Liver (tissue), 10 donors: ENCODE measurements at places on chromosomes 1 and 21. TPM values are rescaled to one million over a fixed set of nuclear protein-coding genes. Genes with fewer than 3 reads are reported as not detected.
A peak's percentile ranks its signal among the peaks of the same experiment; 100 is the strongest.

- peak; percentile 28 for DNase-seq
Measured at GRCh38 chr21:41970751-41971653, 17.2 kb upstream of the C2CD2 start.

GRCh38 chr1:172134087-172134731 is 286.3 kb upstream of the C1orf105 start:
- DNase-seq, result no peak

- no peak for DNase-seq
Measured at GRCh38 chr1:10836726-10837125, 40.3 kb upstream of the CASZ1 start.

- no peak for DNase-seq
Measured at GRCh38 chr1:117130526-117130925, 9.0 kb upstream of the TRIM45 start.

DNA sequence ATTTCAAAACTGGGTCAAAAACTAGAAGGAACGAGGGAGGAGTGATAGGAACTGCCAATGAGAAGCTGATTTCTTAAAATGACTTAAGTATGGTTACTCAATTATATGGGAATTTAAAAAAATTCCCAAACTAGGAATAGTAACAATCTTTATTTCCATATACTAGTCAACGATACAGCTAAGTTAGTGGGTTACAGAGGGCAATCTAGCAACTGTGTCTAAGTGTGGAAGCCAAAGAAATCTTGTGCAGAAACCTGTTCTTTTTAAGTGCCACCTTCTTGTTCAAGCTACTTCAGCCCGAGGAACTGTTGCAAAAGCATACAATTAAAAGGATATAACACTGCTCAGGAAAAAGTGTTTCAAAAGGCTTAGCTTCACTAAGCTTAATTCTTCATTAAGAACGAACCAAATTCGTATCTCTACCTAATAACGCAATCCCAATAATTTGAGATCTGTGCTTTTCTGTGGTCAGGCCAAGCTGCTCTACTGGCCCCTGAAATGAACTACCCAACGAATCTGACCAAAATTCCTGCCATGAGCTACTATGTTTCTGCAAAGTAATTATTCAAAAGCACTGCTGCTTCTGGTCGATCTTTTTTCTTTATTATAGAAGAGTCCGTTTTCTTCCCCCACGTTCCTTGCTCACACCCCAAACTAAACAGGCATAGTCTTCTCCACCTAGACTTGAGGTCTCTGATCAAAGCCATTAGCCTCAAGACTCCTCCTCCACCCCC is 1.8 kb downstream of the USP24 start:
- DNase-seq, result no peak

- DNase-seq, result peak; percentile 58
Measured at GRCh38 chr1:112704934-112705627, 1.8 kb downstream of the RHOC start.

DNA sequence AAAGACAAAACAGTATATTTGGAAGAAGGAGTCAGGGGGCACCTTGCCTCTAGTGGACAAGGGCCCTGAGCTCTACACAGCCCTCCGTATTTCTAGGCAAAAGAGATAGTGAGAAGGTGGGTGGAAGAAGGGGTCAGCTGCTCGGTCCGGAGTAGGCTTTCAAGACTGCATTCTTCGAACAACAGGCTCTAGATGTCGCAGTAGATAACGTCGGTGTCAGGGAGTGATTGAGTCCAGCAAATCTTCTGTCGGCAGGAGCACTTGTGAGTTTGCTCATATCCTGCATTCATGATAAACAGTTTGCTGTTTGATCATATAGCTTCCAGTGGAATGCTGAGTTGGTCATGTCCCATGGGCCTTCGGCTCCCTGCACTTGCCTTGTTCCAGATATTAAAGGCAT is 36.8 kb downstream of the DIPK1A start:
- DNase-seq, result no peak

- DNase-seq, result no peak
Measured at GRCh38 chr1:7366286-7366954, 404.7 kb upstream of the VAMP3 start.

- no peak for DNase-seq
Measured at GRCh38 chr1:181817091-181817490, 244.4 kb downstream of the ZNF648 start.

DNA sequence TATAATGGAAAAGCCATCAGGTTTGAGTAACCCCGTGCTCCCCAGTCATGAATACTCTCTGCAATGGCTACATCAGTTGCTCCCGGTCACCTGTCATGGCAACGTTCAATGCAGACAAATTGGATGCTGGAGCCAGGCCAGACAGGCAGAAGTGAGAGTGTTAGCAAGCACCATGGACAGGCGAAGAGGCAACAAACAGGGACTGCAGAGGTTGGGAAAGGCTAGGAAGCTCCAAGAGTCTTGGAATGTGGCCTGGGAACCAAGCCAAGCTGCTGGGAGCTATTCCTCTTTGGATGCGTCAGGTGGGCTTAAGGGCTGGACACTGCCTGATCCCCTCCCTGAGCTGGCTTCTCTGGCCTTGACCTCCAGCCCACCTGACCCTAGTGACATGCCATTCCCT is 102.9 kb downstream of the ACTL8 start:
- no peak for DNase-seq

- DNase-seq, result peak; percentile 79
Measured at GRCh38 chr1:204975568-204976235, 67.3 kb upstream of the CNTN2 start.

- no peak for DNase-seq
Measured at GRCh38 chr1:210262897-210263272, 30.3 kb downstream of the SERTAD4 start.

DNA sequence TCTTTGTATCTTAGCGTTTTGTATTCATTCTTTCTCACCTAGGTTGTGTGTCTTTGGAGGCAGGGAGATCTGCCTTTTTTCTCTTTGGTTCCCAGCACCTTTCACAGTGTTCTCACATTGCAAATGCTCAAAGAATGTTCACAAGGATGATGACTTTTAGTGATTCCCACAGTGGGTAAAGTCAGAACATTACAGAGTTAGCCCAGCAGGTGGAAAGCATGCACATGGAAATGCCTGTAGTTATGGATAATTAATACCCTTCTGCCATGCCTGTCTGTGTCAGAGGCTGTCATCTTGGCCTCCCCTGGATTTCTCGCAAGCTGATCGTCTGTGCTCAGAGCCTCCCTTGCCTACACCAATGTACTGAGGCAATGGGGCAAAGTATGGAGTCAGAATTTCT is 458.9 kb downstream of the LMO4 start:
- no peak for DNase-seq

GRCh38 chr1:15883326-15883725 is 35.8 kb downstream of the SPEN start:
- DNase-seq, result no peak

- no peak for DNase-seq
Measured at GRCh38 chr1:17684810-17685209, 70.3 kb upstream of the ACTL8 start.

DNA sequence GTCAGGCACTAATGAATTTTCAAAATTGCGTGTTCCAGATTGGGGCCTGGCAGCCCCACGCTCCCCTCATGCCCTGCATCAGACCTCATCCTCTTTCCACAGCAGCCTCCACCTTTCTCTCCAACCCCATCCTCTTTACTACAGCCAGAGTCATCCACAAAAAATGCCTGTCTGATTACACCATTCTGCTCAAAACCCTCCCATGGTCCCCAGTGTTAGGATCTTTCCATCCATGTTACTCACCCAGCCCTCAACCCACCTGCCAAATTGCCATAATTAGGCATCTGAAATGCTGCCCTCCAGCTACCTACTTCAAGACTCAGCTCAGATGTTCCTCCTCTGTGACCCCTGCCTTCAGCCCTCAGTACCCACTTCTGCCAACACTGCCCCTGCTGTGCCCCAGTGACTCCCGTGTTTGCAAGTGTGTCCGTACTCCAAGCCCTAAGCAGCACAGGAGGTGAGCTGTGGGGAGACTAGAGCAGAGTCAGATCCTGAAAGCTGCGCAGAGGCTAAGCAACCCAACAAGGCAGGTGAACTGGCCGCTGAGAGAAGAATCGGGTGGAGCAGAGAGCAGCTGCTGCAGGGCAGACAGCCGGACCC is 715 bp upstream of the ARTN start:
- DNase-seq, result no peak

- DNase-seq, result no peak
Measured at GRCh38 chr1:48069662-48070395, 72.6 kb upstream of the TRABD2B start.

DNA sequence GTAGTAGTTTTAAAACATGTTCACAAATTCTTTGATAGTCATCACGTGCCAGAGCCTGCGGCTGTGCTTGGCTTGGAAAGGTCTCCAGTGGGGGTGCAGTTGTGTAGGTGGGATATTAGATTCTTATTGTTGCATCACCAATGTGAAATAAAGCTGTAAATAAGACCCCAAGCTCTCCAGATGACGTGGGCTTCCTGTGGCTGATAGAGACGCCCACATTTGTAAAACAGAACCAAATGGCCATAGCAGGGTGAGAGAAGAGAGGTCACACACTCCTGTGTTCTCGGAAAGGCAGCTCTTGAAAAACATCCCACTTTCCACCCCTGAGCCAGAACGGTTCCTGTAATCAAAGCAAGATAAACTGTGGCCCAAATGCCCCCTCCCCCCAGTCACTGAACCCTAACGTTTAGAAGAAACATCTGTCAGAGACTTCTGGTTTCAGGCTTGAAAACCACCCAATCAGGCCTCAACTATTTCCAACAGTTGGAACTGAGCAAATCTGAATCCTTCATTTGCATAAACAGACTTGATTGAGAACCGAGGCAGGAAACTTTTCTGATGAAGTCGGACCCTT is 6.6 kb upstream of the NTPCR start:
- DNase-seq, result no peak

- no peak for DNase-seq
Measured at GRCh38 chr1:2296614-2297013, 68.5 kb downstream of the SKI start.

GRCh38 chr1:216554934-216555333 is 131.7 kb upstream of the USH2A start:
- DNase-seq, result no peak

GRCh38 chr1:36096500-36097432 is 8.1 kb downstream of the ADPRS start:
- no peak for DNase-seq

DNA sequence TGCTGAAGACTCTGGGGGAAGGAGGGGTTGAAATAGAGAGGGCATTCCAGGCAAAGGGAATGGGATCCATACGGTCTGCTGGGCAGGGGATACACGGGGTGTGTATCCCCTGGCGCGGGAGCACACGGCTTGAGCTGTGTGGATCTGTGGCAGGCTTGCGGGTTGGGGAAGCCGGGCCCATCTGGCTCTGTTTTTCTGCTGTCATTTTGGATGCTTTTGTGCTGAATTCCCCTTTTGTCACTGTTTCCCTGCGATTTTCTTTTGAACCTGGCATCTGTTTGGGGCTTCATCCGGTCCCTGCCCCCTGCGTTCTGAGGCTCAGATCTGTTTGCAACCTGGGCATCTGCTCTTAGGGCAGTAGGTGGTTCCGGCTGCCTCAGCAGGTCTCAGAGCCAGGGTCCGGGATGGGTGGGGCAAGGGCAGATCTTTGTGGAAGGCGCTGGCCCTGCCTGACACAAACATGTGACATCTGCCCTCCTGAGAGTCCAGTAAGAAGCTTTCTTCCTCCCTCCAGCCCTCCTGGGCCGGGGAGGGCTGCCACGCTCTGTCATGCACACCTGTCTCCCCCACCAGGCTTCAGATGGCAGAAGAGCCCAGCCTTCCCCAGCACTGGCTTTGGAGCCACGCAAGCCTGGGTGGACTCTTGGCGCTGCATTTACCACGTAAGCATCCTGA is 84.0 kb downstream of the IGSF21 start:
- no peak for DNase-seq

DNA sequence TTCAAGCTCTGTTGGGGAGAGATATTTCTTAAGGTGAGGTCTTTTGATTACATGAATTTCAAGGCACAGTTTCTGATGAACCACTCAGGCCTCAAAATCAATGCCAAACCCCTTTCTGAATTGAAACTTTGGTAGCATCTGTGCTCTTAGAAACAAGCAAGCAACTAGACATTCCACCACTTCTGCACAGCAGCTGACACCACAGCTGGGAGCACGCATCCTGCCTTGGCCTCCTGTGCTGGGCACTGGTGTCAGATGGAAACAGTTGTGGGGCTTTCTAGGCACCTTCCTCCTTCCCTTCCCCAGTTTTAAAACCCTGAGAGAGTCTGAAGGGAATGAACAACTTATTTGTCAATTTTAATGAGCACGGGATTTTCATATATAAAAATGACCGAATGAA is 360.2 kb downstream of the ADGRL2 start:
- no peak for DNase-seq

GRCh38 chr1:84303314-84303830 is 1.9 kb downstream of the SAMD13 start:
- no peak for DNase-seq

DNA sequence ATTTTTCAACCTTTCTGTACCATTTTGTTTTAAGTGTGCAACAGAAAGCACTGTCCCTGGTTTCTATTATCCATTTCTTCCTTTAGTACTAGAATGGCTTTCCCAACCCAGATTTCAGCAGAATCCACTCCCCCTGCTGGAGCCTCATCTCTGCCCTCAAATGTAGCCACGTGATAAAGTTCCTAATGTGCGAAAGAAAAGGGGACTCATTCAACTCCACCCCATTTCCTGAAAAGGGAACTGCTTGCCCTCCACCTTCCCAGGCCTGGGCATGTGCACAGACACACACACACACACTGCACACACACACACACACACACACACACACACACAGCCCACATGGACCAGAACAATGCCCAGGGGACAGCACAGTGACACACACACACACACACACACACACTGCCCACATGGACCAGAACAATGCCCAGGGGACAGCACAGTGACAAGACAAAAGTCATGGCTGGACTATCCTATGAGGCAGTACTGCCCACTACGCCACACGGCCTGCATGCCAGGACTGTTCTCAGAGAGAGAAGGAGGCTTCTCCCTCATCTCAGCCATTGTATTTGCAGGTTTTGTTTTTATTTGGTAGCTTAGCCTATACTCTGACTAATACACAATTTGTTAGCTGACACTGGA is 33.2 kb downstream of the PACC1 start:
- DNase-seq, result no peak

DNA sequence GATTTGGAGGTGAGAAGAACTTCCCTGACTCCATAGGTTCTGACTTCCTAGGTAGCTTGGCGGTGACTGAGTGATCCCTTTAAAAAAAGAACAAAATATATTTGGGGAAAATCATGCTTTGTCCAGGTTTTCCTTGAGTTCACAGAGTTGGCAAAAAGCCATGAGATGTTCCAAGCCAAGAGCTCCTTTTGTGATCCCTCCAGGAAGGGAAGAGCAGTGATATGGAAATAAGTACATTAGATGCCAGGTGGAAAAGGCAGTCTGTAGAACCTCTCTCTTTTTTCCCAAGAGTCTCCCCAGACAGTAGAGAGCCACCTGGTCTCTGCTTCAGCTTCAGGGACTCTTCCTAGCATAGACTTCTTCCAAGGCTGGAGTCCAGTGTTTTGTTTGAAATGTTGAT is 10.2 kb downstream of the TLCD4 start:
- DNase-seq, result no peak

OR6N1 gene
- total RNA-seq, result not detected

GBP3 gene
- 8.8 TPM for total RNA-seq

ATAD3B gene
- total RNA-seq, result 14.3 TPM

ERICH3 gene
- 0.08 TPM for total RNA-seq

FLG gene
- total RNA-seq, result under 0.01 TPM

SPRR2B gene
- not detected for total RNA-seq

MANEAL gene
- total RNA-seq, result 1.8 TPM
